Right ventricle myocardium superior (tissue), 1 donor: ENCODE measurements at places on chromosomes 11 and 22. TPM values are rescaled to one million over a fixed set of nuclear protein-coding genes. Genes with fewer than 3 reads are reported as not detected.

GRCh38 chr22:27228771-27229170, 571.4 kb downstream of the MIAT start:
- no peak for DNase-seq

The UPK3A gene
- total RNA-seq, result 0.65 TPM

GRCh38 chr11:8586184-8586583, 7.8 kb downstream of the STK33 start:
- DNase-seq, result no peak

- DNase-seq, result peak; percentile 55
Observed at GRCh38 chr11:15565880-15566279, 451.2 kb downstream of the INSC start.

The ABTB2 gene
- total RNA-seq, result 15.9 TPM

GRCh38 chr22:47439643-47440265, 677.3 kb downstream of the TBC1D22A start:
- no peak for DNase-seq

The RAG2 gene
- not detected for total RNA-seq

DNA sequence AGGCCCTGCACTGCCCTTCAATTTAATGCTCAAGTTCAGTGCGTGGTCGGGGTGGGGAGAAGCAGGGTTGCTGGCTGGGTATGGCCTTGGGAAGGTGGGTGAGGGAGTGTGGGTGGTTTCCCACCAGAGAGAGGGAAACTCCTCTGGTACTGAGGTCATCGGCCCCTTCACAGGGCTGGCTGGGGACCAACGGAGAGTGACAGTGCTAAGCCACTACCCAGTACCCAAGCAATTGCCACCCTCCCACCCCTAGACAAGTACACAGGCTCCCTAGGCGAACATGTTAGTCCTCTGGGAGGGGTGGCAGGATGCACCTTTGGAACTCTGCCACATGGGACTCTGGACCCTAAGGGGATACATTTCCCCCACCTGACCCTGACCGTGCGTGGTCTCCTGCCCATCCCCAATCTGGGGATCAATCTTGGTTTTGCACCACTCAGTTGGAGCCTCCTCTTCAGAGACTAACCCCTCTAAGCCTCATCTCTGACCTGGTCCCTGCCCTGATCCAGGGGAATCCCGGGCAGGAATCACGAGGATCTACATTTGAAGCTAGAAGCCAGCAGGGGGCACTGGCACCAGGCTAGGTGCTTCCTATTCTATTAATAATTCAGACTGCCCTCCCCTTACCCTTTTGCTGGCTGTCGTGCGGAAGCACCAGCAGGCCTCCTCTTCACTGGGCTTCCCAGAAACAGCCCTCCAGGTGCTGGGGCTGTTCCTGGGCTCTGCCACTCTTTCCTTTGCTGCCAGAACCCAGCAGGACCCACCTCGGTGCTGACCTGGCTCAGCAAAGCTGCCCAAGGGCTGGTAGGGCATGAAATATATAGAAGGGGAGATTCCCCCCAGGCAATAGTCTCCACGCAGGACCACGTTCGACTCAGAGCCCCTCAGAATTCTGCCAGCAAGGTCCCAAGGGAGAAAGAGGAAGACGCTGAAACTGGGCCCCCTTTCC, 377.7 kb downstream of the TENM4 start:
- DNase-seq, result no peak

DNA sequence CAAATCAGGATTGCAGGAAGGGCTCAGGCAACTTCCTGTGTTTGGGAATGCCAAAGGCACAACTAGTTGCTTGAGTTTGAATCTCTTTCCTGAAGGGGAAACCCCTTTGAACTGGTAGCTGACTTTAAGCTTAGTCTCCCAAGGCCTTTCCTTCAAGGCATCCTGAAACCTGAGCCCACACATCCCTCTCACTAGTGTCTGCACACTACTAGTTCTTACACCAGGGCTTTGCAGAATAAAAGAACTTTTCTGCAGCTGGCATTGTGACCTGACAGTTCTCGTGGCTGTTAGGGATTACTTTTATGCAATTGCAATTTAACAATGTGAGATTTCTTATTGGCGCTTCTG, 95.4 kb downstream of the EXT2 start:
- no peak for DNase-seq

DNA sequence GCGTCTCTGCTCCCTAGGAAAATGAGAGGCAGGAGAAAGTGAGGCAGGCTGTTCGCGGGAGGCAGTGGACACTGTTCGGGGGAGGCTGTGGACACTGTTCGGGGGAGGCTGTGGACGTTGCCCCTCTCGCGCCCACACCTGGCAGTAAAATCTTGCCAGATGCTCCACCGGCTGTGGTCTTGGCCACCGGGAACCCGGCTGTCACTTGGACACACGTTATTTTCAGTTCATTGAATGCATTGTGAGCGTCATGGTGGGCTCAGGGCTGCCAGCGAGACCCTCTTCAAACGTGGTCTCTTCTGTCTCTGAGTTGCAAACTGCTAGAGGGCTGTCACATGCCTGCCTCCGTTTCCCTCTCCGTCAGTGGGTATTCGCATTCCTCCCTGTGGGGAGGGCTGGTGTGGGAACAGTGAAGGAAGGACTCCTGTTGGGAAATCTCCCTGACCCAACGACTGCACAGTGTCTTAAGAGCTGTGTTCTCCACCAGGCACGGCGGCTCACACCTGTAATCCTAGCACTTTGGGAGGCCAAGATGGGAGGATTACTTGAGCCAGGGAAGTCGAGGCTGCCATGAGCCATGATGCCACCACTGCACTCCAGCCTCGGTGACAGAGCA, 1.4 kb downstream of the PRR5 start:
- DNase-seq, result no peak
